Neural progenitor cell (in vitro differentiated cells): ENCODE measurements at places on chromosomes 1 and 21. TPM values are rescaled to one million over a fixed set of nuclear protein-coding genes. Genes with fewer than 3 reads are reported as not detected.

DNA sequence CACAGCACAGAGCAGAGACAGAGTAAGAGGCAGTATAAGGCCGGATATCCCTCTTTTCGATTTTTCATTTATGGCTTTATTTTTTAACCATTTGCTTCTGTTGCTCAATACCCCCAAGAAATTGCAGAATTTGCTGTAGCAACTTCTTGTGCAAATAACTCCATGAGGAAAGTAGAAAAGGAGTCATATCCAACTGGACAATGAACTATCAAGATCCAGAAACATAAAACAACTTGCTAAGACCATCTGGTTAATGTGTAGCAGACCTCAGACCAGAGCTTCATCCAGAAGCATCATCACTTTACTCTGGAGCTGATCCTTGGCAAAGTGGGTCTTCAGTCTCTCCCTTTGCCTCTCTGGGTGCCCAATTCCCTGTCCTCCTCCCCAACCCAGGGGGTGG is 45.9 kb downstream of the ZNF697 start:
- H3K27me3 ChIP-seq, result no peaks in the 10 kb centered on the region
- no peak overlapping the region for H3K4me3 ChIP-seq
- H3K27ac ChIP-seq, result no peak overlapping the region
- no peaks in the 10 kb centered on the region for H3K4me1 ChIP-seq
- DNase-seq, result no peak

The NHLH1 gene
- 0.07 and 0.22 TPM in 2 replicates for total RNA-seq

The FUBP1 gene
- 353 and 491 TPM in 2 replicates for total RNA-seq

DNA sequence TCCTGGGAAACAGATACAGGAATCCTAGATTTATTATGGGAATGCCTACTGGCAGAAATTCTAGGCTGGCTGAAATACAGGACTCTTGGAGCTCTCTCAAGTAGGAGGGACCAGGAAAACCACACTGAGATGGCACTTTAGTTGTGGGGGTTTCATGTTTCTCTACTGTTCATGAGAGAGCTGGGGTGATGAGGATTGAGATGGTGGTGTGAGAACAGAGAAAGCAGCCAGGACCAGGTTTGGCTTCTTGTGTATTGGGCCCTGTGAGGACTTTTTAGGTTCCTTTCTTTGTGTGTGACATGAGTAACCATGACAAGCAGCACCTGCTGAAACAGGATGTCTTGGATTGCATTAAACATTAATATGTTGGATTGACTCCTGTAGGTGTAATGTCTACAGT is 4.9 kb downstream of the ARID1A start:
- H3K36me3 ChIP-seq, result no peaks in the 10 kb centered on the region
- H3K27ac ChIP-seq, result no peak overlapping the region
- H3K27me3 ChIP-seq, result no peaks in the 10 kb centered on the region
- peaks cover 61% of the 10 kb centered on the region for H3K4me1 ChIP-seq

DNA sequence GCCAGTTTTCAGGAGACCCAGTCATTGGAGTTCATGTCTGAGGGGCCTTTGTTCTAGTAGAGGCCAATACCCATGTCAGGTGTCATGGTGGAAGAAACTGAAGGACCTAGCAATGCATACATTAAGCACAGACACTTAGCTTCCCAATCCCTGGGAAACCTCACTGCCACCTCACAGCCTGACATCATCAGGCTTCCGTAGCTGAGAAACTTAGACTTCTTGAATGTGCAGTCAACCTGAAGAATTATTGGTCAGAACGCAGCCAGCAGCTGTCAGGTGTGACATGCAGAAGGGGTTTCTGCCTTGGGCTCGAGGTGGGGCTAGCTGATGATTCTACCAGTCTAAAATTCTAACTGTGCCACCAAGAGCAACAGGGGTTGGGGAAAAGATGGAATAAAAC is 1.9 kb upstream of the ITPKB start:
- H3K27me3 ChIP-seq, result peaks cover 60% of the 10 kb centered on the region
- no peak for DNase-seq
- peaks cover 13% of the 10 kb centered on the region for H3K4me1 ChIP-seq
- no peak overlapping the region for H3K4me3 ChIP-seq

The ACP6 gene
- total RNA-seq, result 25.9 and 27.6 TPM in 2 replicates

DNA sequence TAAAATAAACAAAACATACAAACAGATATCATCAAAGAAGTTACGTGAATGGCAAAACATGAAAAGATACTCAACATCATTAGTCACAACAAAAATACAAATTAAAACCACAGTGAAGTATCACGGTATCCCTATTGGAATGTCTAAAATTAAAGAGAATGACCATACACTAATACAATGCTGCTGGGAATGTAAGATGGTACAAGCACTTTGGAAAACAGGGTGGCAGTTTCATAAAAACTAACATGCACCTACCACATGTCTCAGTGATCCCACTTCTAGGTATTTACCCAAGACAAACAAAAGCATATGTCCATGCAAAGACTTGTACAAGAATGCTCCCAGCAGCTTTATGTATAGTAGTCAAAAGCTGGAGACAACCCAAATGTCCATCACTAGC is 69.1 kb downstream of the HSF2BP start:
- H3K27ac ChIP-seq, result no peak overlapping the region
- H3K4me1 ChIP-seq, result peaks cover 10% of the 10 kb centered on the region
- H3K36me3 ChIP-seq, result no peaks in the 10 kb centered on the region
- no peaks in the 10 kb centered on the region for H3K27me3 ChIP-seq
- no peak for DNase-seq
- H3K4me3 ChIP-seq, result no peak overlapping the region
